ENCODE measurements at places on chromosomes 11 and 22.

DNA sequence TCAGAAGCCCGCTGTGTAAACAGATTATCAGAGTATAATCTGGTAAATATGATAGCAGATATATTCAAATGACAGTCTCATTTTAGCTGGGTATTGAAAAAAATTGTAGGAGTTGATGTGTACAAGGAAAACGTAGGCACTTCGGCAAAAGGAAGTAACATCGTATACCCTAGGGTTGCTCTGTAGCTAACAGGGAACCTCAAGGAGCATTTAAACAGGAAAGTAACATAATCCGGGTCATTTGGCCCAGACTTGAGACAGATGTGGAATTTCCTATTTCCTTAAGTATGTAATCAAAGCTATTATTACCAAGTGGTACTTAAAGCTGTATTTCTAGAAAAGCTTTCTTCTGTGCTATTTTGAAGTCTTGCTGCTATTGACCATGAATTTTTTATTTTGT is 215.6 kb downstream of the DDX10 start:
- no peak for DNase-seq

- no peak for DNase-seq
Observed at GRCh38 chr11:78224506-78224905, 35.8 kb downstream of the USP35 start.

DNA sequence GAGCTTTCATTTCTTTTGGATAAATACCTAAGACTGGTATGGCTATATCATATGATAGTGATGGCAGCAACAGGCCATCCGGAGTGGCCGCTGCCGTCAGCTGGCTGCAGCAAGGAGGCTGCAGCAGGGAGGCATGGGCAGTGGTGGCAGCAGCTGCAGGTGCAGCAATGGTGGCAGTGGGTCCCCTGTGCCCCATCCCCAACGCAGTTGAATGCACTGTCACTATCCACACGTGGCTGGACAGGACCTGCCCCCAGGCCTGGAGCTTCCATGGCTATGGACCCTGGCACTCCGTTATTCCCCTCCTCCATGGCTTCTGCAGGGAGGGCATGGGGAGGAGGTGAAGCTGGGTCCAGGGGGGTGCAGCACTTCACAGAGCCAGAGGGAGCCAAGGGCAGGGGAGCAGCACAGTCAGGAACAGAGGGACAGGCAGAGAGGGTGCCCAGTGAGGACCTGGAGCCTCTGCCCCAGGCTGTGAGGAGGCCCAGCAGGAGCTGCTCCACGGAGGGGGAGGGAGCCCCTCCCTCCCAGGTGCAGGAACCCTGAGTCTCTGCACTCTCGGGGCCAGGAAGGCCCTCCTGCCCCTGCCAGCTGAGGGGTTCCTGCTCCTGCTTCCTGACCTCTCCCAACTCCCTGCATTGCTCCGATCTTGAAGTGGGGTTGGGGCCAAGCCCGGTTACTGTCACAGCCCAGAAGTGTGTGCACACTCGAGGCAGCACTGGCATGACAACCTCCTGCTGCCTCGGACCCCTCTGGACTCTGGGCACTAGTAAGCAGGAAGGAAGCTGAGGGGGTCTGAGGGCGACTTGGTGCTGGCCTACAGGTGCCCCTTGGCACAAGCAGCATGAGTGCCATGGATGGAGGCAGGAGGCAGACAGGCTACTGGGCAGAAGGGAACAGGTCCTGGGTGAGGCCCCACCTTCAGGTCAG is 466.3 kb downstream of the GUCY1A2 start:
- no peak for DNase-seq

GRCh38 chr11:76700177-76701100 is 29.9 kb upstream of the LRRC32 start:
- DNase-seq, result no peak

DNA sequence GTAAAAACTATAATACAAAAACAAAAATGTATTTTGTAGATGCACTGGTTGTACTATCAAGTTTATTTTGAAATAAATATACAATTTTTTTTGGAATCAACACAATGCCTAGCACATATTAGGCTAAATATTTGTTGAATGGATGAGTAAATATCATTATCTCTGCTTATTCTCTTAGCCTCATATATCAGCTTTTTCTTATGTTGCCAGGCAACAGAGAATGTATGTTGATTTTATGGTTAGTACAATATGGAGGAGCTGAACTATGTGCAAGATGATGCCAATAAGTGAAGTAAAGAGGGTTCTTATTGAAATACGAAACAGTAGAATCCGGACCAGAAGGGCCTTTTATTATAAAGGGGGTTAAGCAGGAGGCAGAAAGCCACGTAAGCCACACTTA is 94.9 kb downstream of the FAR1 start:
- no peak for DNase-seq

DNA sequence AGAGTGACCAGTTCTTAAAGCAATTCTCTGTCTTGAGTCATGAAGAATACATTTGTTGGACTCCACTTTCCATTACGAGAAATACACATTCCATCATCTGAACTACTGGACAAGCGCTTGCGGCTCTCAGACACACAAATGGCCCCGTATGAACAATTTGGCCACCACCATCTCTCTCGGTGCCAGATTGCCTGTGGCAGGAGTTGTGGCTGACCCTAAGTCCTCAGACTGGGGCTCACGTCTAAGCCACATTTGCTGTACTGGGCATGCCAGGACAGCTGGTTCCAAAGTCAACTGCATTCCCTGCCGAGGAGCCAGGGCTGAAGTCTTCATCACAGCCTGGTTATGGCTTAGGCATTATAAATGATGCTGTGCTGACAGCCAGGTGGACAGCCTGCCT is 227.5 kb downstream of the MIAT start:
- no peak for DNase-seq

DNA sequence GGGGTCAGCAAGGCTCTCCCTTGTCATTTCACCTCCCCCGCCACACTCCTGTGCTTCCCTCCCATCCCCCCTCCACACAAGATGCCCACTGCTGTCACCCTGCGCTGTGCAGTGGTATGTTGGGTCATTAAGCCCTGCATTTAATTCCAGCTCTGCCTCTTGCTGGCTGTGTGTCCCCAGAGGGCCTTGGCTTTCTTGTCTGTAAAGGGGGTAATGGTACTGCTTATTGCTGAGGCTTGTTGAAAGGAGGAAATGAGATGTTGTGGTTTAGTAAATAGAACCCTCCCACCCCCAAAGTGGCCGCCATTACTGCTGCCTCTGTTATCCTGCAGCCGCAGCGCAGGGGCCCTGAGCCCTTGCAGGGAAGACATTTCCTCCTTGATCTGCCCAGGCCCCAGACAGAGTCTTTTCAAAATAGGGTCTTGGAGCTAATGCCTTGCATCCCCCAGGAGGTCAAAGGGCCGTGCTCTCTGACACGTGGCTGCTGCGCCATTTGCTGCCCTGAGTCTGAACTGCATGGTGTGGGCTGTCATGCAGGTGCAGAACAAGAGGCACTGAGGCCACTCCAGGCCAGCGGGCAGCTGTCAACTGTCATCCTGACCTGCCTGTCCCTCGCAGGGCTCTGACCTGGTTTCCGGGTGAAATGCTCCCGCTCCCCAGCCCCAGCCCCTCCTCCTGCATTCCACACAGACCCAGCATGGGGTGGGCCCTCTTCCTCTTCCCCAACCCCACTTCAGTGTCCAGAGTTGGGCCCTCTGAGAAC is 18.7 kb downstream of the PVALB start:
- no peak for DNase-seq

DNA sequence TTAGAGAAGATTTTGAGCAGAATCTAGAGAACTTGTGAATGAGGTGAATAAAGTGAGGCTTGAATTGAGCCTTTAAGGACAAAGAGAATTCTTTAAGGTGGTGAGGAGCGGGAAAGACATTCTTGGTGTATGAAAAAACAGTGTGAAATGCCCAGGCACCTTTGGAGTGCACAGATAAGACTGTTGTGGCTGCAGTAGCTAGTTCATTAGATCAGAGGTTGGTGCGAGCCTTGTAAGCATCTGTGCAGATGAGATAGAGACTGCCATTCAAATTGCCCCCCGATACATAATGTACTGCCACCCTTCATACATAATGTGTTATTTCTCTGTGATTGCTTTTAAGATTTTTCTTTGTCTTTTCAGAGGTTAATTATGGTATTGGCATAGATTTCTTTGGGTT is 31.3 kb downstream of the ATXN10 start:
- DNase-seq, result no peak

- DNase-seq, result no peak
Observed at GRCh38 chr11:12271826-12272366, 105.5 kb upstream of the PARVA start.

DNA sequence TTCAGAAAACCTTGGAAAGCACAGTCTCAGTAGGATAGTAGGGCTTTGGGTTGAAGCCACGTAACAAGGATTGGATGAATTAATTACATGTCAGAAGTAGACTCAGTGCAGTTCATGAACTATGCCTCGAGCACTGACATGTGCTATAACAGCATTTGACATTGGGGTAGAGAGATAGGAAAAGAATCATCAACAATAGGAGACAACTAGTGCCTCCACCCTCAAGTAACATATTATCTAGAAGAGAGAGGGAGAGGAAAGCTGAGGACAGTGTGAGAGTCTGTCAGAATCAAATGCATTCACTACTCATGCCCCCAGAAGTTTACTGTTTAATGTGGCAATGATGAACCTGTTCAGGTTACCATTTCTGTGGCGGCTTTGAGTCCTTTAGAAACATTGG is 26.4 kb downstream of the MMP13 start:
- DNase-seq, result no peak

Measured in activated CD4-positive, alpha-beta T cell treated with anti-CD3 and anti-CD28 coated beads, Interleukin-2, Interleukin-6, amounts not matched to agents 100 ng/mL and 50 ng/mL, durations not matched to agents 16 hours and 8 hours (primary cell).